ENCODE measurements at places on chromosomes 2 and 18.
A peak's percentile ranks its signal among the peaks of the same experiment; 100 is the strongest.

- no peak for DNase-seq
Measured at GRCh38 chr2:100699131-100699530, 120.8 kb upstream of the NPAS2 start.

DNA sequence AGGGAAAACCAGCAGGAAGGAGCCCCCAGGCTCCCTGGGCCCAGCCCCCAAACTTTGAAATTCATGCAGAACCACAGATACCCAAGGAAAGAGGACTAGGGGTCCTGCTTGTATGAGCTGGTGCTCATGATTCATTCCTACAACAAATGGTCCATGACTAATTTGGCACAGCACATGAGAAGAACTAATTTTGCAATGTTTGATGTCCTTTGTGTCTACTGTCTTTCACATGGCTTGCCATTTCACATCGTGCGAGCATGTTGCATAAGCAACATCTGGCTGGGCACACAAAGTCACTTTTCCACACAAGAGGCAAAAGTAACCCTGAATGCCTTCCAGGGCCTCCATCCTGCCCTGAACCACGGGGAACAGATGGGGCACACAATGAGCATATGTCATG is 149.6 kb upstream of the APCDD1 start:
- DNase-seq: no peak

- DNase-seq: no peak
Measured at GRCh38 chr2:205232086-205232485, 450.2 kb upstream of the NRP2 start.

DNA sequence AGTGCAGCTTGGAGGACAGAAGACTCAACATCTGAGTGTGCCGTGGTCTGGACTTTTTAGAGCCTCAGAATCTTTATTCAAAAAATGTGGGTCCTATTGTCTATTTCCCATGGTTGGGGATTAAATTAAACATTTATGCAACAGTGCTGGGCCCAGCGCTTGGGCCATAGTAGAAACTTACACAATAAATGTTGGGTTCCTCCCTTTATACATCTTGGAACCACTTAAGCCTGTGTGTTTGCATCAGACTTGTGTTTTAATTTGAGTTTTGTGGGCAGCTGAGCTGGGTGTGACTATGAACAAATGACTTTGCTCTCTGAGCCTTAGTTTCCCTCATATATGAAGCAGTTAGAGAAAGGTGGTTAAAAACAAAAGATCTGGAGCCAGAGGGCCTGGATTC is 56.6 kb downstream of the THNSL2 start:
- no peak for DNase-seq

DNA sequence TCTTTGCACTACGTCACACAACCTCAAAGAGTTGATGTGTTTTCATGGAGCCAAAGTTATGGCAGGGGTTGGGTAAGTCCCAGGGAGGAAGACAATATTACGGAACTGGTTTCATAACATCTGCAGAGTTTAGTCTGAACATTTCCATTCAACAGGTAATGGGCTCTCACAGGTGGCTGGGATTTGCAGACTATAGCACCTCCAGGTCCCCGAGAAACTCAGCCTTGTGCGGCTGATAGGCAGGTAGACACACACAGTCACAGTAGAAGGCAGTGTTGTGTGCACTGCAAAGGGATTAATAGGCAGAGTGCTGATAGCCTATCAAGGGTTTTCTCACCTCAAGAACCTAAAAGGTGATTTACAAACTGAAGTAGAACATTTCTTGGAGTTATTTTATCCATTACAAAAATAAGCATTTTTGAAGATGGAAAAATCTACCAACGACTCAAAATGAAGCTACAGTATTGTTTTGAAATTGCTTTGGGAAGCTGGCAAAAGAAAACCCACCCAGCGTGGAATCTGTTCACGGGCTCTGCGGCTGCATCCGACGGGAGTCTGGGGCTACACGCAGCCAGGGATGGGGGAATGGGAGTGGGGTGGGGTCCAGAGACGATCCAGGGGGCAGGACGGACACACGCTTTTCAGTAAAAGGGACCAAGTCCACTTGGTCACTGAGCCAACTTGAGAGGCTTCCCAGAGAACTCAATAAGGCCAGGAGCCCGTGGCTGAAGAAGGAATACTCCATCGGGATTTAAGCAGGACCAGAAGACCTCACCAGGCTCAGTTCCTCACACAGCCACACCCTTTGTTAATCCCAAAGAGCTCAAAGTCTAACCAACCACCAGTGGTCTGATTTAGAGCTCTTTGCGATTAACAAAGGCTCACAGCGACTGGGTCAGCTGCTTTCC is 82.9 kb downstream of the CHRNA1 start:
- no peak for DNase-seq

DNA sequence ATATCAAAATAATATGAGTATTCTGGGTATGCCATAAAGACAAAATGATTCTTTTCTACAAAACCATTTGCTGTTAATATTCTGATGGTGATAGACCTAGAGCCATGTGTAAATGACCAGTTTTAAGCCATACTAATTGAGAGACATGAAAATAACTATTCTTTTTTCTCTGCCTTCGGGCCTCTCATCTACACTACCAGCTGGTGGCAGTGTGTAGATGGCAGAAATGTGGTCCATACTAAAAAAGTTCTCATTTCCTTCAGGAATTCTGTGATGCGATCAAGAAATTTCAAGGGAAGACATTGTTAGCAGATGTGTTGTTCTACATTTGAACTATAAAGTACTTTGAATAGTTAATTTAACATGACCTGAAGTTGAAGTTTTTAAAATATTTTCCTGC is 485.2 kb downstream of the TRIB2 start:
- no peak for DNase-seq

DNA sequence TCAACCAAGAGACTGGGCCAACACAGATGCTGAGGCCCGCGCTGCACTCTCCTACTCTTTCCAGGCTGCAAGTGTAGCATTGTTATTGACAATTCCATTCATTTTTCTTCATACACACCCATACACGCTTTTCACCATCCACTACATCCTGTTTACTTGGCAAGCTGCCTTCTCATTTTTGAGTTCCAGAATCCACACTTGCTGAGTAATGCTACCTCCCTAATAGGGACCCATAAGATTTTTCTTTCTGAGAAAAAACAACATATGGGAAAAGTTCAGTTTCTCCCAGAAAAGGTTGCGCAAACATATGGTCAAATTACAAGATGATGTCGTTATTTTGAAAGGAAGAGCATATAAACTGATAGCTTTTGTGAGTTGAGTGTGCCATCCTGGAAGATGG is 3.3 kb upstream of the NETO1 start:
- DNase-seq: no peak

DNA sequence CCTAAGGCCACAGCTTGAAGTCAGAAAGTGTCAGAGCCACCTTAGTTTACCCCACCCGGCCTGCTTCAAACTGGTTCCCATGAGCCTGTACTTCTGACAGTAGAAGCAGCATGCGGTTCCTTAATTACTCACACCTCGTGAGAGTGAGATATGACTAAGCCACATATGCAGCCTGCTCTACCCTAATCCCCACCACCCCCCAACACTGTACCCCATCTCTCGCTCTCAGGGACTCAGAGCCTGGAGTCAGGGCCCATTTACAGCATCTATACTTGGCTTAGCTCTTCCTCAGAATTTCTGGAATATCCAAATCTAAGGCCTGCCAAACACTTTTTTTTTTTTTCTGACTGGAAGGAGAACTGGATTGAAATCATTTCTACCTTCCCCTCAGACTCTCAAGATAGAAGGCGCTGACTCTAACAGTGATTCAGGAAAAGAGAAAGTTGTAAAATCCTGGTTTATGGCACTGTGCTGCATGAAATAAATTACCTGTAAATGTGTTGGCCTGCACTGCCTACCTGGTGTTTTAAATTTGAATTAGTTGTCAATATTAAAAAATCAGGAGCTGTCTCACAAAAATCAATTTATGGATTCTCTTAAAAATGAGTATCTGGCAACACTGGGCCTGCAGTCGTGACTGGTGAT is 360.0 kb downstream of the RND3 start:
- no peak for DNase-seq

DNA sequence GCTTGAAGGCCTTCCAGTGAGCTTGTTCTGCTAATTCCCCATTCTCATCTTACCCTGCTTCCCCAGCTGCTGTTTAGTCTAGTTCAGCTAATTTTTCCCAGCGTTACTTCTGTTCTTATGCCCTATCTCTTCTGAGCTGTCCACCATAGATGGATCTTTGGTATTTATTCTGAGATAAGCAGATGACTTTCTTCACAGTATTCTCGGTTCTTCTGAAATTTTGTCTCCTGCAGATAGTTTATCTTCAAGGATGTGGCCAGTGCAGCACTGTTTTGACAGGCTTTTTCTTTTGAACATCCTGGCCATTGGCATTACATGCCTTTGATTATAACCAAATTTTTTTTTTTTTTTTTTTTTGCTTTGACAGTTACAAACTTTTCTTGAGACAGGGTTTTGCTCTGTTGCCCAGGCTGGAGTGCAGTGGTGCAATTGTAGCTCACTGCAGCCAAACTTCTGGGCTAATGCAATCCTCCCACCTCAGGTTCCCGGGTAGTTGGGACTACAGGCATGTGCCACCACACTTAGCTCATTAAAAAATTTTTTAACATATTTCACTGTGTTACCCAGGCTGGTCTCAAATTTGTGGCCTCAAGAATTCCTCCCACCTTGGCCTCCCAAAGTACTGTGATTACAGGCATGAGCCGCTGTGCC is 134.2 kb downstream of the WDSUB1 start:
- no peak for DNase-seq

DNA sequence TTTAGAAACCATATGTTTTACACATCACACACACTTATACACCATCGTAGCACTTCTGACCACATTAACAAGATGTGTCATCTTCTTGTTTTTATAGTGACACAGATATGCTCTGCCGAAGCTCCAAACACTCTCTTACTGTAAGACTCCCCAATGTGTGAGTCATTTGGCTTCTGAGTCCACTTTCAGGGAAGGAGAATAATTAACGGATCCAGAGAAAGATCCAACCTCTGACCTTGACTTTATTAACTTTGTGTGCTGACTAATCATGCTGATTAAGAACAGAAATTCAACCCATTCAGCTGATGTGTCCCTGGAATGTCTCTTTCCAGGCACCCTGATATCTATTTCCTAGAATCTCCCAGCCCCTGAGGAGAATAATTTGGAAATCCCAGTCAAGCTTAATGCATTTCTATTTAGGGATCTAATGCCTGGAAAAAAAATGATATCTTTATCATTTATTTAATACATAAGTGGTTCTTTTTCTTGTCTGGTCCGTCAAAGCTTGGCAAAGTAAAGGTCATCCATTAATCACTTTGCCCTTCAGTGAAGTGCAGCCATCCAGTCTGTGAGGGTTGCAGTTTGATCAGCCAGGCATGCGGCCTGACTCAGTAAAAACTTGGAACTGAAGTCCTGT is 615.8 kb upstream of the SYT4 start:
- DNase-seq: no peak

DNA sequence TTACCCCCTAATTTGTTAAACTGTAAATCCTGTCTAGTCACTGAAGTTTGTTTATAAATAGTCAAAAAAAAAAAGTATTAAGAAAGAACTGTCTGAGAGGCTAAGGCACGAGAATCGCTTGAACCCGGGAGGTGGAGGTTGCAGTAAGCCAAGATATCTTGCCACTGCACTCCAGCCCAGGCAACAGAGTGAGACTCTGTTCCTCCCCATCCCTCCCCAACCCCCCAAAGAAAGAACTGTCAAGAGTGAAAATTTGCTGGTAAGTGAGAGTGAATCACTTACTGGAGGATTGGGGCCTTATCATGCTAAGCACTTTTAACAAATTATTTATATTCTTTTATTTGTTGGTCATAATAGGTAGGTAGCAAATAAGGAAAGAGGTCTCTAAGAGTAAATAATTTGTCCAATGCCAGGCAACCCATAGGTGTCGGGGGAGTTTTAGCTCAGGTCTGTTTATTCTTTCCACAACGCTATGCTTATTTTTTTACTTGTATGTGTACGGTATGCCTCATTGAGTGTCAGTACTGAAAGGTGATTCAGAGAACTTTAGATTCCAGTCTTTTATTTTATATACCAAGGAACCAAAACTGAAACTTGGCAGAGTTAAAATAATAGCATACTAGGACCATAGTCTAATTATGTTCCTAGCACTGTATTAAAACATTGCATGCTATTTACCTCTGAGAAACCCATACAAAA is 2.5 kb downstream of the TAF4B start:
- DNase-seq: no peak

DNA sequence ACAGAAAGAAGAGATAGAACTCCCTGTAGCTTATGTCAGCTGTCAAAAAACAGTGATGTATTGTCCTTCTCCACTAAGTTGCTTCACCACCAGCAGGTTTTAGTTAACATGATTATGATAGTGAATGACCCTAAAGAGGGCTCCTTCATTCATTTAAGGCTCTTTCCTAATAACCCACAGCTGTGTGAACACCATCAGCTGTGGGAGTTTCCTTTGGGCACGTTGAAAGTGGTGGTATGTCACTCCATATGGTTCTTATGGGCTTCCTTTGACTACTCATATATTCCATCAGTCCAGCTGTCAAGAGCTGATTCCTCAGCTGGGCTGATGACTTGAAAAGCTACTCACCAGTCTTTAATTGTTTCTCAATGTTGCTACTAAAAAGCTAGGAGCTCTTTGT is 210.3 kb downstream of the UBE2E3 start:
- DNase-seq: no peak

GRCh38 chr2:229713371-229714079 is 830 bp downstream of the DNER start:
- peak; percentile 47 for DNase-seq

- no peak for DNase-seq
Measured at GRCh38 chr18:49101236-49101635, 150.5 kb upstream of the SMAD7 start.

DNA sequence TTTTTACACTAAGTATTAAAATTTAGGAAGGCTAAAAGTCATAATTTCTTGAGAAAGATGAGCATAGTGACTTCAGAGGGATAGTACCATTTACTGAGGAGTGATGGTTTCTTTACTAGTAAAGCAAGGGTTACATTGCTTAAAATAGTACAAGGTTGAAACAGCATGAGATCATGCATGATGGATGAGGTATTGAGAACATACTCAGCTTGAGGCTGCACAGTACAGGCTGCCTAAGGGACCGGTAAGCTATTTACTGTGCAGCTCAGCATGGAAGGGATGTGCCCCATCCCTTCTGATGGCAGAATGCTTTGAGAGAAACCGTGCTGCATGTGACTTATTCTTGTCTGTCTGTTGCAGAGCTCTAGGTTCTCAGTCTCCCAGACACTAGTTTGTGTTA is 122.1 kb downstream of the EML6 start:
- no peak for DNase-seq

- DNase-seq: no peak
Measured at GRCh38 chr2:139643139-139643538, 862.9 kb upstream of the NXPH2 start.

DNA sequence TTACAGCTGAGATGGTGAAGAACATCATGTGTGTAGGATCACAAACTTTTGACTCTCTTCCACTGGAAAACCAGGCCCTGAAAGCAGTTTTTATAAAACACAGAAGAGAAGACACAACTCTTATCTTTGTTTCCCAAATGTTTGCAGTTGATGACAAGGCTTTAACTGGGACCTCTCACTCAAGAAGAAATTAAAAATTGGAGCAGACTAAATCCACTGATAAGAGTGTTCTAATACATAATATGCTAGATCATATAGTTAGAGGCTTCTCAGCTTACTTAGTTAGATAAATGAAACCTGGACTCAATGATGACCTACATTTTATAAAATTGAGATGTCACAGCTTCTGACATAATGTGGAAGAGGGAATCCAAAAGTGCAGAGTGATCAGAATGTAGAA is 158.3 kb upstream of the WDSUB1 start:
- DNase-seq: no peak
